ENCODE measurements at places on chromosomes 1 and 21. TPM values are rescaled to one million over a fixed set of nuclear protein-coding genes. Genes with fewer than 3 reads are reported as not detected.
A peak's percentile ranks its signal among the peaks of the same experiment; 100 is the strongest.

DNA sequence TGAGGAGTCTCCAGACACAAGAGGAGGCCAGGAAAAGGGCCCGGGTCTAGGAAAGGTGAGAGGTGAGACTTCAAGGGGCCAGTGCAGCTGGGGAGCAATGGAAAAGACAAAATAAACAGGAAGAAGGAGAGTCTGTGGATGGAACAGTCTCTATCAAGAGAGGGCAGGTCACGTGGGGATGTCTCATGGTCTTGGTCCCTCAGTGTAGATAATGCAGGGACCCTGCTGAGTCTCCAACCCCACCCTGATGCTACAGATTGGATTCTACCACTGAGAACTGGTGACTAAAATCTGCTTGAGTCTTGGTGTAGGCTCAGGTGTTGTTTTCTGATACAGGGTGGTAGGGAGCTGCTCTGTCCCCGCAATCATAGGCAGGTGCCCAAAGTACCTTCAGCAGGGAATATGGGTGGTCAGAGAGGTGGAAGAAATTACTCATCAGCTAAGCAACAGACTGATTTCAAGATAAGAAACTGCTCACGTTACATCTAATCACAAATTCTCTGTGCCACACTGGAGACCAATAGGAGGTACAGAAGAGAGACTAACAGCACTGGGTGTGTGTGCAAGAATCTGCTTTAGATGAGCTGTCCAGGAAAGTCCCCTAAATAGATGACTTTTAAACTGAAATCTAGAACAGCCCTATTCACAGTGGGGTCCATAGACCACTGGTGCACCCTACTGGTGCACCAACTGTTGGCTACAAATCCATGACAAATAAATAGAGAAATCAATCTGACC, 101.5 kb upstream of the TLR5 start:
- H3K27ac ChIP-seq = no peak overlapping the region
- H3K4me1 ChIP-seq = no peaks in the 10 kb centered on the region
- H3K36me3 ChIP-seq = no peaks in the 10 kb centered on the region
- DNase-seq = no peak
- no peak overlapping the region for H3K4me3 ChIP-seq
- H3K27me3 ChIP-seq = peaks cover 3% of the 10 kb centered on the region

DNA sequence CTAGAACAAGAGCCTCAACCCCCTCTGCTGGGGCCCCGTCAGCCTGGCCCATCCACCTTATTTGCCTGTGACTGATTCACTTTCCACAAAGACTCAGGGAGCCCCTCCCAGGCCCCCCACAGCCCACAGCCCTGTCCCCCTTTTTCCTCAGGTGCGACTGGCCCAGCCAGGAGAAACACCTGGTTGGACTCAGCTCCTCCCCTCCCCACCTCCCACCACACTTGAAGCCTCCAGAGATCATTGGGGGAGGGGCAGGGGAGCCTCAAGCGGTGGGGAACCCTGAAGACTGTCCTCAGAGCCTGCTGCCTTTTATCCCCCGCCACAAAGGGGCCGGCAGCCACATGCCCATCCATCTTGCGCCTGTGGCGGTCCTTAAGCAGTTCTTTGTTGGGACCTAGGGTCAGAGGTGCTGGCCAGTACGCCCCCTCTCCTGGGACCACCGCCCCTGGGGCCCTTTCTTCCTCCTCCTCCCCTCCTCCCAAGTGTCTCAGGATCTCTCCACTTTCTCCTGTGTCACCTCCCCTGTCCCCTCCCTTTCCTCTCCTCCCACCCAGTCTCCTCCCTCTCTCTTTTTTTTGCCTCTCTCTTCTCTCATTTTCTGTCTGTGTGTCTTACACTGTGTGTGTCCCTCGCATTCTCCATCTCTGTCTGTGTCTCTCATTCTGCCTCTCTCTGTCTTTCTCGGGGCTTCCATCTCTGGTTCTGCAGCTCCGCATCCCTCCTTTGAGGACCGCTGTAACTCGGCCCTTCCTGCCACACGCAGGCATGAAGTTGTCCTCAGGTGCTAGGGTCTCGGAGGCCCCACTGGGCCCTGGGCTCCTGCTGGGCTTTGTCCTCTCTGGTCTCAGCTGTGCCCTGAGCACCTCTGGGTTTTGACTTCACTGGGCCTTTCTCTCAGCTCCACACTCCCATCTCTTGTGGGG, 12.2 kb downstream of the CRABP2 start:
- peak overlapping the region; percentile 94 for H3K27ac ChIP-seq
- H3K36me3 ChIP-seq = peaks cover 8% of the 10 kb centered on the region
- H3K27me3 ChIP-seq = peaks cover 7% of the 10 kb centered on the region
- DNase-seq = no peak

- no peaks in the 10 kb centered on the region for H3K36me3 ChIP-seq
- no peak overlapping the region for H3K4me3 ChIP-seq
- H3K27ac ChIP-seq = no peak overlapping the region
- H3K27me3 ChIP-seq = peaks cover 41% of the 10 kb centered on the region
- no peak for DNase-seq
These were observed 330.9 kb downstream of the CHRM3 start for GRCh38 chr1:239717097-239717917.

Gene OLFM3
- total RNA-seq = 3.8 TPM

- H3K4me1 ChIP-seq = peaks cover 31% of the 10 kb centered on the region
- DNase-seq = no peak
- H3K27me3 ChIP-seq = no peaks in the 10 kb centered on the region
- no peaks in the 10 kb centered on the region for H3K36me3 ChIP-seq
- peak overlapping the region; percentile 99 for H3K27ac ChIP-seq
These were observed 1.7 kb downstream of the EPHA2 start for GRCh38 chr1:16153999-16154673.

Measured in type B pancreatic cell (in vitro differentiated cells).